LHCN-M2 (cell line): ENCODE measurements at places on chromosomes 16 and 17. TPM values are rescaled to one million over a fixed set of nuclear protein-coding genes. Genes with fewer than 3 reads are reported as not detected.

CFAP97D1 gene
- total RNA-seq = under 0.01 and 0.06 TPM in 2 replicates

EVI2A gene
- 38.0 and 53.9 TPM in 2 replicates for total RNA-seq

- peak; percentile 58 for DNase-seq
Measured at GRCh38 chr17:41678411-41678906, 10.2 kb upstream of the EIF1 start.

DNA sequence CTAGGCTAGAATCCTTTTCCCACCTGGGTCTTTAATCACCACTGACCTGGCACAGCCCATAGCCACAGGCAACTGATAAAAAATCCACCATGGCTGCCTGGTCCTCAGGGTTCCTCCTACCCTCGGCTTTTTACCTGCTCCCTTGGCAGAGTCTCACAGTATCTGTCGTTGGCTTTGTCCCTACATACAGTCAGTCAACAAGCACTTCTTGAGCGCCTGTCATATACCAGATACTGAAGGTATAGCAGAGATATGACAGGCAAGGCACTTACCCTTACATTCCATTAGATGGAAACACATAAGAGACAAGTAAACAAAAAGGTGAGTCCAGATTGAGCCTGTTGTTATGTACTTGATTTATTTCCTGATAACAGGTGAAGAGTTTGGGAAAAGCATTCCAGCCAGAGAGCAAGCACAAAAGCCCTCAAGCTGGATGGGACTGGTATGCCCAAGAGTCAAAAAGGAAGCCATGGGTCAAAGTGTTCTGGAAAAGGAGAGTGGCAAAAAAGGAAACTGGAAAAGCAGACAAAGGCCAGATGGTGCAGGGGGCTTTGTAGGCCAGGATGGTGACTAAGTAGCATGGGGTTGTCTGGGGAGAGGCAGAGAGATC is 247.0 kb downstream of the CHD9NB start:
- DNase-seq = no peak
